A673 (cell line): ENCODE measurements at places on chromosomes 6 and 20.

DNA sequence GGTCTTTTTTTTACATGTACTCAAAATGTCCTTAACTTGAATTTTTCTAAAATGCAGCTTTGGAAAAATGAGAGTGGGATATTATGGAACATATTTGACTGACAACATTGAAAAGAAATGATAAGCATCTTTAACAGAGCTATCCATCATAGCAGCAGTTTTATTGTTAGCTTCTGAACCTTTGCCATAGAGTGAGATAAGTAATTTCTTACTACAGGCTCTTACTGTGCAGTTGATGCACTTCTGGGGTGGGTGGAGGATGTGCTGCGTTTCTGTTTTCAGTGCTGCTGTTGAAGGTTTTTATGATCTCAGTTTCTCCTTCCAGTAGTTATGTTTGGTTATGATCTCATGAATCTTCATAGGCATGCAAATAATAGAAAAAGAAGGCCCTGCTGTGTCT is 267.0 kb downstream of the TMEM242 start:
- no peak for DNase-seq

GRCh38 chr6:6909111-6909510 is 198.7 kb upstream of the RREB1 start:
- DNase-seq, result no peak

GRCh38 chr6:55319961-55320695 is 7.1 kb upstream of the GFRAL start:
- DNase-seq, result no peak

- peak; percentile 80 for DNase-seq
Observed at GRCh38 chr6:26097268-26097875, 10.1 kb downstream of the HFE start.

GRCh38 chr6:31402324-31403282 is 792 bp upstream of the MICA start:
- DNase-seq, result peak; percentile 41
